B cell (primary cell): ENCODE measurements at places on chromosomes 11 and 22.

DNA sequence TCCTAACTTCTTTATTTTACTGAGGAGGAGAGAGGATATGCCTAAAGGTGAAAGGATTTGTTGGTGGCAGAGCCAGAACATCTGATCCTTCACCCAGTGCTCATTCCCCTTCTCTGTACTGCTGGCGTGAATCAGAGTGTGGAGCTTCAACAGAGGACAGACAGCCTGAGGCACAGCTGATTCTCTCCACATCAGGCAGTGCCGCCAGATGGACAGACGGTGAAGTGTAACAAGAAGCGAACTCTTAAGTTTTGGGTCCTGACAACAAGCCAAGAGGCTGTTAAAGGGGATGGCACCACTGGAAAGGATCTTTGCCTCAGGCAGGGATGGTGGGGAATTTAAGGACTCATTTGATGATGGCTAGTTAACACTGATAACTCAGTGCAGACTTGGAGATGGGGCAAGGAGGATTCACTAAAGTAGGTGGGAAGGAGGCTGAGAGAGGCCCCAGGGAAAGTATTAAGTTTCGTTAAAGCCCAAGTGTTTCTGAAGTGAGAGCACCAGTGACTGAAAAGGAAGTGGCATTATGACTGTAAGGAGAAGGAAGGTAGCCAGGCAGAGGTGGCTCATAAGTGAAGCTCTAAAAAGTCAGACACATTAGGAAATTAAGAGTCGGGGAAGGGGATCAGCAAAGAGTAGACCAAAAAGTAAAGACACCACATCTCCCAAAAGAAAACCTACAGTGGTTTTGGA, 81.3 kb downstream of the CLPB start:
- no peak for DNase-seq

- DNase-seq: peak; percentile 81
These were observed 6.7 kb upstream of the MCAM start for GRCh38 chr11:119323532-119324033.

DNA sequence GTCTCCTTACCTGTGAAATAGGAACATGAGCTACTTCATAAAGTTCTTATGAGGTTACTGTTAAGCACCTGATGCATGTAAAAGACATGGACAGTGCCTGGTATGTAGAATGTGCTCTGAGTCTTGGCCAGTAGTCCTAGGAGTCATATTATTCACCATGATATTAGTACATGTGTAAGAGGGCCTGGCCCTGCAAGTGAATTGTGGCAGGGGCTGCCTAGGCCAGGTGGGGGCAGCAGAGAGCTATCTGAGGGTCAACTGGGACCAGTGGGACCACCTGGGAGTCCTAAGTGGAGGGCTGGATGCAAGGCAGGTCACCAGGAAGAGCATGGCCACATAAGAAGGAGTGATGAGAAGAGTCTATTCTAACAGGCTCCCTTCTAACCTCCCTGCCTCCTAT, 529.5 kb downstream of the SOX6 start:
- DNase-seq: no peak

GRCh38 chr22:20799449-20799848, 25.5 kb downstream of the SERPIND1 start:
- DNase-seq: no peak

- DNase-seq: no peak
These were observed 22.2 kb downstream of the MYBPC3 start for GRCh38 chr11:47329987-47330931.

- DNase-seq: no peak
These were observed 33.8 kb downstream of the CAPN1 start for GRCh38 chr11:65215441-65216076.

DNA sequence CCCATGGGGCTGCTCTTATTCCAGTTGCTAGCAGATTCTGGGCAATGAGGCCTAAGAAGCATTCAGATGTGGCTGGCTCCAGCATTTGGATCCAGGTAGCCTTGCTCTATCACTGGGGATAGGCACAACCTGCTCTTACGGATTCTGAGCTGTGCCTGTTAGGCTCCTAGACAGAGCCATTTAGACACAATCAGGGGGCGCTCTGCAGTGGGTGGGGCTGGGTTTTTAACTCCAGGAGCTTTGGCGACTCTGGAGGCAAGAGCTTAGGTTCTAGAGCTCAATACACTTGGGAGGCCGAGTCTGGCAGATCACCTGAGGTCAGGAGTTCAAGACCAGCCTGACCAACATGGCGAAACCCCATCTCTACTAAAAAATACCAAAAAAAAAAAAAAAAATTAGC, 32.0 kb downstream of the KCNC1 start:
- no peak for DNase-seq

- no peak for DNase-seq
These were observed 34.7 kb downstream of the NECTIN1 start for GRCh38 chr11:119694334-119694733.

DNA sequence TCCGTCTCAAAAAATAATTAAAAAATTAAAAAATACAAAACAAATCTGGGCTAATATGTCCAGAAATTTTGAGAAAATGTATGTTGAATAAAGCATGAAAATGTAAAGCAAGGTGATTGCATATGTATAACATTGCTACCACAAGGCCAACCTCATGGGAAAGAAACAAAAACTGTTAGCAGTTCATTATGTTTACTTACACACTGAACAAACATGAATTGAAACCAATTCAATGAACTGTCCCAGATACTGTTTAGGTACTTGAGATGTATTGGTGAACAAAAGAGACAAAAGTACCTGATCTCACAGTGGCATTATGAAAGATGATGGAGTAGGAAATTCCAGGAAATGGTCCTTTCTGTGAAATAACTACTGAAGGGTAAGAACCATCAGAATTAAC, 43.8 kb upstream of the IGLL5 start:
- DNase-seq: no peak

- DNase-seq: no peak
These were observed 8.5 kb upstream of the CCDC89 start for GRCh38 chr11:85694385-85694980.

DNA sequence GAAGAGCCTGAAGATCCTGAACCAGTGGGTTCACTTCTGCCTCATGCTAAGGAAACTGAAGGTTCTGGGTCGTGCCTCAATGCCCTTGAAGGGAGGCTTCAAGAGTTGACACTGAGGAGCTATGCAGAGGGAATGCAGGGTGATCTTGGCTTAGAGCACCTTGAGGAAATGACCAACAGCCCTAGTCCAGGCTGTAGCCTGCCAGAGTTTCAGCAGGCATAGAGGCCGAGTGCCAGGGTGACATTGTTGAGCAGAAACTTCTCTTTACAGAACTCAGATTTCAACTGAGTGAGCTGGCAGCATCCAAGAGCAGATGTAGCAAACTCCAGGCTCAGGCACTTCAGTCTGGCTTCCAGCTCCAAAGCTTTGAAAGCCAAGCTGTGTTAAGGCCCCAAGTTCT, 23.1 kb upstream of the CAPRIN1 start:
- no peak for DNase-seq

DNA sequence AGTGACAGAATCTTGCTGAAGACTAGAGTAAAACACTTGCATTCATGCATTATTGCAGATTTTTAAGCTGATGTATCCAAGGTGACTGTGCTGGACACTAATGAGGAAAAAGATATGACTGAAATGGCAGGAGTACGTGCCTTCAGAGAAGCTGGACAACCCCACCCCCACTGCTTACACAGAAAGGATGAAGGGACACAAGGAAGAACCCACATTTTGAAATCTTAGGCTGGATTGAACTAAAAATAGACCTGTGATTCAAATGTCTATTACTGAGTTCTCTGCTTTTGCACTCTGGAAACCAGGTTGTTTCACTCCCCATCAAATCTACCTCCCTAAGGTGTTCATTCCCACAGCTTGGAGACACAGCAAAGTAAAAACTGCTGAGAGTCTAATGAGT, 117.1 kb downstream of the KCNC1 start:
- no peak for DNase-seq

- DNase-seq: no peak
These were observed 133.4 kb downstream of the CCDC34 start for GRCh38 chr11:27229511-27230191.

DNA sequence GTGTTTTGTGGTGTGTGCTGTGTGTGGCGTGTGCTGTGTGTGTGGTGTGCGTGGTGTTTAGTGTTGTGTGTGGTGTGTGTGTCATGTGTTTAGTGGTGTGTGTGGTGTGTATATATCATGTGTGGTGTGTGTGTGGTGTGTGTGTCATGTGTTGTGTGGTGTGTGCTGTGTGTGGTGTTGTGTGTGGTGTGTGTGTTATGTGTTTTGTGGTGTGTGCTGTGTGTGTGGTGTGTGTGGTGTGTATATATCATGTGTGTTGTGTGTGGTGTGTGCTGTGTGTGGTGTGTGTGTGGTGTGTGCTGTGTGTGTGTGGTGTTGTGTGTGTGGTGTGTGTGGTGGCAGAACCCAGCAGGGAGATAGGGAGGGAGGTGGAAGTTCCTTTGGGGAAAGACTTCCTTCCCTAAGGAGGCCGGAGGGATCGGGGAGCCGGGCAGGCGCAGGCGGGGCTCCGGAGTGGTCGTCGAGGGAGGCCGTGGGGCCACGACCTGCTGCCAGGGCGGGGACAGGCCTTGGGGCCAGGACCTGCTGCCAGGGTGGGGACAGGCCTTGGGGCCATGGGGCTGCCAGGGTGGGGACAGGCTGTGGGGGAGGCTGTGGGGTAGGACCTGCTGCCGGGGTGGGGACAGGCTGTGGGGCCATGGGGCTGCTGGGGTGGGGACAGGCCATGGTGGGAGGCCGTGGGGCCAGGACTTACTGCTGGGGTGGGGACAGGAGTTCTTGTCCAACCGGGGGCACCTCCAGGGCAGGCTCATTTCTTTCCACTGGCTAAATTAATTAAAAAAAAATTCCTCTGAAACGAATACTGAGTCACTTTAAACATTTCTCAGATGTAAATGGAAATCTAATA, 15.2 kb downstream of the PIM3 start:
- DNase-seq: peak; percentile 40

DNA sequence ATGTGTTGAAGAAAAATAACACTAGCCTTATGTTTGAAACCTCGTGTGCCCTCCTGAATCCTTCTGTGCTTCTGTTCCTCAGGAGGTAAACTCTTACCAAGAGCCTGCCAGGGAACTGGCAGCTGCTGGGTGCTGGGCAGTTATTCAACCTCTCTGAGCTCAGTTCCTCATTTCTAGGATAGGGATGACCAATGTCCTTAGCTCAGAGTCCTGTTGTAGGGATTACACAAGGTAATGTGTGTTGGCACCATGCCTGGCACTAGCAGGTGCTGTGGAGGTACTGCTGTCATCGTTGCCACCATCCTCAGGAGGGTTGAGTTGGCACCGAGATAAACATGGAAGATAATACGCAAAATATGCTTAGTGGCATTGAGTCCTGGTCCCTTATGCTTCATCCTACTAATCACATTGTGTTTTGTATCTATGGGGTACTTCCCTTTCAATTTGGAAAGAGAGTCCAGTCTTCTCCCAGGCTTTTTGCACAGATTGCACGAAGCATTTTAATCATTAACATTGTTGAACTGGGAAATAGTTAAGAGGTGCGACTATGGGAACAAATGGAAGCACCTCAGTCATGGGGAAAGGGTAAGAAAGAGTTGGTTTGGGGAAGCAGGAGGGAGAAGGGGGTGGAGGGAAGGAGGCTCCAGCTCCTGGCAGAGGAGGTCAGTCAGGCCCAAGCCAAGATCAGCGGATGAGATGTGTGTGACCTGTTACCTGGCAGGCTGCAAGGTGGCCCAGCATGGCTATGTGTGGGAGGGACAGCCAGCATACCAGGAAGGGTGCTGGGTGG, 56.7 kb downstream of the CABIN1 start:
- DNase-seq: no peak

DNA sequence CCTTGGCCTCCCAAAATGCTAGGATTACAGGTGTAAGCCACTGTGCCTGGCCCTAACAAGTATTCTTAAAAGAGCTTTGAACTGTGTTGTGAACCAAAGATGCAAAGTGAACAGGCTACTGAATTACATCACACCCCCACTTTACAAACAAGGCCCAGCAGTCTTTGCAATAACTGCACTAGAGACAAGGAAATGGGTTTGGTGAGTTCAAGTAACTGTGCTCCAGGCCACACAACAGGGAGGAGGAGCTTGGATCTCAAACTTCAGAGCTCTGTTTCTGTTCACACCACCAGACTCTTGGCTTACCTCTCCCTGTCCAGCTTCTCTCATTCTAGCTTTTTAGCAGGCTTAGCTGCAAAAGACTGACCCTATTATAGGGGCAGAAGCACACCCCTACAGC, 30.4 kb upstream of the RASL10A start:
- DNase-seq: no peak

DNA sequence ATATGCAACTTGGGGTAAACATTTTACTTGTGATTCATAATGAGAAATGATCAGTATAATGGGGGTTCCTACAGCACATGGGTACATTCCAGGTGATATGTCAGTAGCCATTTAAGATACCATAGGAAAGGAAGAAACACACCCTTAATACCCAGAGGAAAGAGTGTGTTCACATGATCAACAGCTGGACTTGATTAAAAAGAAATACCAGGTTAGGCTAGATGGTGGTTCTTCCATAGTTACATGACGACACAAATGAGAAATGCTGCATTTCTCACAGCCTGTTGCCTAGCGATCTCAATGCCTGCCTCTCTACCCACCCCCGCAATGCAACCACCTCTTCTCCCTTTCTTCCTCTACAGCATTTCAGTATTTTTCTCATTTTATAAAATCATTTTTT, 96.8 kb downstream of the TTC28 start:
- no peak for DNase-seq

GRCh38 chr11:119285431-119285830, 31.5 kb downstream of the MCAM start:
- no peak for DNase-seq

DNA sequence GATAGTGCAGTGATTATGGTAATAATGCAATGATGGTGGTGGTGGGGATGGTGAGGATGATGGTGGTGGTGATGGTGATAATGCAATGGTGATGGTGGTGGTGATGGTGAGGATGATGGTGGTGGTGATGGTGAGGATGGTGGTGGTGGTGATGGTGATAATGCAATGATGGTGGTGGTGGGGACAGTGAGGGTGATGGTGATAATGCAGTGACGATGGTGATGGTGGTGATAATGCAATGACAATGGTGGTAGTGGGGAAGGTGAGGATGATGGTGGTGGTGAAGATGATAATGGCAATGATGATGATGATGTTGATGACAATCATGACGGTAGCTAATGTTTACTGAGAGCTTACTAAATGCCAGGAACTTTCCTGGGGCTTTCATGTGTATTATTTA, 79.6 kb upstream of the MYOD1 start:
- no peak for DNase-seq

DNA sequence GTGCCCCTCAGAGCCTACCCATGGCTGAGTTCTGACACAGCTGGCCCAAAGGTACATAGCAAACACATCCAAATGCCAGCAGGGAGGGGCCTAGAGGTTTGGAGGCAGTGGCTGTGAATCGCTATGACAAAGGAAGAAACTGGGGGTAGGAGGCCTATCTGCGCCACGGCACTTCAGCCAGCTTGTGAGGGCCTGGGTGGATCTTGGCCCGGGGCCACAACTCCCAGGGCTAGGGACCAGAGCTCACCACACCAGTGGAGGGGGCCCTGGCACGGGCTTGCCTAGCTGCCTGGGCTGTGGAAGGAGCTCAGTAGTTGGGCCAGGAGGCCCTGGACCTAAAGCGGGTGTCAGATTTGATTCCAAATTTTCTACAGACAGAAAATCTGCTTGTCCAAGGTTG, 9.4 kb upstream of the NAP1L4 start:
- no peak for DNase-seq

GRCh38 chr22:28904211-28904896, 21.0 kb downstream of the ZNRF3 start:
- DNase-seq: no peak

GRCh38 chr11:30322191-30322590, 713 bp upstream of the ARL14EP start:
- no peak for DNase-seq

GRCh38 chr11:33064033-33064825, 24.9 kb downstream of the TCP11L1 start:
- DNase-seq: no peak

GRCh38 chr11:38924644-38925043, 2326.6 kb upstream of the RAG2 start:
- DNase-seq: no peak
